ENCODE measurements at places on chromosomes 7 and 10.
A peak's percentile ranks its signal among the peaks of the same experiment; 100 is the strongest.

DNA sequence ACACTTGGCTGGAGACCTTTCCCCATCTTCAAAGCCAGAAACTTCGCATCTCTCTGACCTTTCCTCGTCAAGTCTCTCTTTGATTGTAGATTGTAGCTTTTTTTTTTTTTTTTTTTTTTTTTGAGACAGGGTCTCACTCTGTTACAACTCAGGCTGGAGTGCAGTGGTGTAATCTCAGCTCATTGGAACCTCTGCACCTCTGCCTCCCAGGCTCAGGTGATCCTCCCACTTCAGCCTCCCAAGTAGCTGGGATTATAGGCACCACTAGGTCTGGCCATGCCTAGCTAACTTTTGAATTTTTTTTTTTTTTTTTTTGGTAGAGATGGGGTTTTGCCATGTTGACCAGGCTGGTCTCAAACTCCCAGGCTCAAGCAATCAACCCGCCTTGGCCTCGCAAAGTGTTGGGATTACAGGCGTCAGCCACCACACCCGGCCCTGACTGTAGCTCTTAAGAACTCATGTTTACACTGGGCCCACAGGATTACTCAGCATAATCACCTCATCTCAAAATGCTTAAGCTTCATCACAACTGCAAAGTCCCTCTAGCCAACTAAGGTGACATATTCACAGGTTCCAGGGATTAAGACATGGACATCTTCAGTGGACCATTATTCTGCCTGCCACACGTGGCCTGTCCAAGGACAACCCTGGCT lies 11.7 kb downstream of the POLL start:
- DNase-seq, result no peak

- DNase-seq, result no peak
Observed at GRCh38 chr7:84248267-84248666, 53.7 kb upstream of the SEMA3A start.

DNA sequence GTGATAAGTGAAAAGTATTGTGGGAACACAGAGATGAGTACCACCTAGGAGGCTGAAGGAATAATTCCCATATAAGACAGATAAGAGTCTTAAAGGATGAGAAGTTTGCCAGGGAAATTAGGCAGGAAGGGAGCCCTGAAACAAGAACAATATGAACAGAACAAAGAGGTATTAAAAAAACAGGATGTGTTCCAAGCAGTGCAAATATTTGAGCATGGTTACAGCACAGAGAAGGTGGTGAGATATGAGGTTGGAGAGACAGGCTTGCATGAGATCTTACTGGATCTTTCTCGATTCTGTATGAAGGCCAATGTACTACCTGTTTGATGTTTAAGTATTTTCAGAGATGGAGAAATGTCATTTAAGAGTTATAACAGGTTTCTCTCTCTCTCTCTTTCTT lies 20.3 kb downstream of the TAC1 start:
- DNase-seq, result no peak

DNA sequence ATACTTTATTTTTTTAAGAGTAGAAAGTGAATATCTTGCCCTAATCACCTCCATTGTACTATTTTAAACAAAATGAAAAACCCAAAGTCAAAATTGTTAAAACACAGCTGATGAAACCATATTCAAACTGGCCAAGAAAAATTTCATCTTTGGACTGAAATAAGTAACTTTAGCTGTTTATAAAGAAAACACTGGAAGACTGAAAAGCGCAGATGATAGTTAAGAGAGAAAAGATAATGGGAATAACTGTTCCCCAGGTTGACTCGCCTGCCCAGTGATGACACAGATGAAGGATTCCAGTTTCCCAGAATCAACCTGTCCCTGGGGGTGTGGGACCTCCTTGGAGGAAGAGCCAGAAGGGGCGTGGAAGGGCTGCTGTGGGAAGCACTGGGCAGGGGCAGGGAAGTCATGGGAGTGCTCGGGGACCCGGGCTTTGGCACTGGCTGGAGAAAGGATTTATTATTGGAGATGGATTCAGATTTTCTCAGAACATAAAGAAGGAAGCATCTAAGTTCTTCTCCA lies 43.1 kb downstream of the DENND2A start:
- DNase-seq, result no peak

DNA sequence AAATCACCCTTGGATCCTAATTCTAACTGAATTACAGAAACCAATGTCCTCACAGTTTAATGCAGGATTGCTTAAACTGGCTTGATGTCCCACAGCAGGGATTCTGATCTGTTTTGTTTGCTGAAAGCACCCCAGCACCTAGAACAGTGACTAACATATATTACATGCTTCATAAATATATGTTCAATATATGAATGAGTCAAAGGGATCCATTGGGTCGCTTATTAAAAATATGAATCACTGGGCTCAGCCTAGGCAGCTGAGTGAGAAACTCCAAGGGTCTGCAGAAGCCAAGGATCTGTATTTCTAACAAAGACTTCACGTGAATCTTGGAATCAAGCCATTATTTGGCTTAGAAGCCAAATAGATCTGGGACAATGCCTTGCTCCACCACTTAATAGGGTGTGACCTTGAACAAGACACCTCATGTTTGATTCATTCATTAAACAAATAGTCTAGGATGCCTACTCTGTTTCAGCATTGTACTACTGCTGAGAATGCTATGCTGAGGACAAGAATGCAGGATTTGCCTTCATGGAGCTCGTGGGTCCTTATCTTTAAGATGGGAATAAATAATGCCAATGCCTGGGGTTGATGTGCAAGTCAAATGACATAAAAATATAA lies 103.4 kb upstream of the DLX6 start:
- peak; percentile 67 for DNase-seq

DNA sequence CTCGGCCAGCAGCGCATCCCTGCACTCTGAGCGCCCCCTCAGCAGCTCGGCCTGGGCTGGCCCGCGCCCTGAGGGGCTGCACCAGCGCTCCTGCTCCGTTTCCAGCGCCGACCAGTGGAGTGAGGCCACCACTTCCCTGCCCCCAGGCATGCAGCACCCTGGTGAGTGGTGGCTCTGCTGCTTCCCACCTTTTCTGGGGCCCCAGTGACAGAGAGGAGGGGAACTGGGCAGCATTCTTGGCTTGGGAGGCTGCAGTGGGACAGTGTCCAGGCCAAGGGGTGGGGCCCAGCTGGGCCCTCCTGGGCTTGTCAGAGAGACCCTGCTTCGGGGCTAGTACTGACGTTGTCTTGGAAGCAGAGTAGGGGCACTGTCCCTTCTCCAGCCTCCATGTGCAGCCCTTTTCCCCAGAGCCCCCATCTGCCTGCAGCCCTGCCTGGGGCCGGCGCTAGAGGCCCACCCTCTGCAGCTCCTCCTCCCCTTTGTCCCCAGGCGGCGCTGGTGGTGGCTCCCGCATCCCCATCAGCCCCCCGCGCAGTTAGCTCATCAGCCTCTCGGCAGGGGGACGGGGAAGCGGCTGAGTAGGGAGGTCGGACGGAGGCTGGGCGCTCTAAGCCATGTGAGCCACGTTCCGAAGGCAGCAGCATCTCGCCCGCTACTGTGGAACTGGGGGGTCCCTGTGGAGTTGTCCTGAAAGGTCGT lies 29.2 kb downstream of the GBX1 start:
- no peak for DNase-seq

GRCh38 chr10:73876566-73876965 lies 2.2 kb upstream of the CAMK2G start:
- no peak for DNase-seq

- no peak for DNase-seq
Observed at GRCh38 chr7:120227255-120227654, 45.7 kb upstream of the KCND2 start.

- no peak for DNase-seq
Observed at GRCh38 chr10:29600067-29600466, 34.7 kb downstream of the SVIL start.

DNA sequence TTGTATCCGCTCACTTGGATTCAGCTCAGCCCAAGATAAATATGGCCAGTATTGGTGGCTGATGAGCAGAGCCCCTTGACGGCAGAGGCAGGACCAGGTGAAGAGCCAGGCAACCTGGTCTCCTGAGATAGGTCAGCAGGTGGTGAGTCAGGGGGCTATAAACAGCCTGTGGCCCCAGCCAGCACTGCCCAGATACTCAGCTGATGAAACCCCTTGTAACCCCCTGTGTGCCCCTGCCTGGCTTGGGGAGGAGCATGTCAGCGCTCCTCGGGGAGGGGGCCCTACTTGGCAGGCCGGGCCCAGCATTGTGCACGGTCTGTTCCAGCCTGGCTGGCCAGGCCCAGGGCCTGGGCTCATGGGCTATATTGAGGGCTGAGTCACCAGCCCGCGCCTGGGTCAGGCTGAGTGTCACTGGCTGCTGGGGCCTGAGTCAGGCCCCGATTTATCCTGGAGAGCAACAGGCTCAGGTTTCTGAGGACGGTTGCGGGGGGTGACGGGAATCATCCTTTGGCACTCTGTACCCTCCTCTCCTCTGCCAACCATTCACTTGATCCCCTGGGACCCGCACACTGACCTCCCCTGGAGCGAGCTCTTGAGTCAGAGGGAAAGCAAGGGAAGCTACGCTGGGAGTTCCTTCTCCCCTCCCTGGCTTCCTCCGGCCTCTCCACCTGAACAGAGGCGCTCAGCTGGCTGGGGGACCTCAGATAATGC lies 2.8 kb upstream of the FLNC start:
- no peak for DNase-seq

DNA sequence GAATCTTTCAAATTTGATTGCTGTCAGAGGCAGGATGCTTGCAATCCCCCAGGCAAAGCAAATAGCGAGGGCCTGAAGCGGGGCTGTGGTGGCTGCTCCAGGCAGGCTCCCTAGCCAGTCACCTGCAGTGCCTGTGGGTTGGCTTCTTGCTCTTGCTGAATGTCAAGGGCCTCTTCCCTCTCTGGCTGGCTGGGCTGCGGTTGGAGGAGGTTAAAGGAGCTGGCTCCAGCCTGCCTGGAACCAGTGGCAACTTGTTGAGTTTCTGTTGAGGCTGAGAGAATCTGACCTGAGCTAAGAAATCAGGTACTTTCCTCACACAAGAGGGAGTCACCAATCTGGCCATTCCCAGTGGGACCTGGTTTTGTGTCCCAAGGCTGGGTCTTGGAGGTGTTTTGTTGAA lies 134.7 kb downstream of the TMEM178B start:
- peak; percentile 96 for DNase-seq

DNA sequence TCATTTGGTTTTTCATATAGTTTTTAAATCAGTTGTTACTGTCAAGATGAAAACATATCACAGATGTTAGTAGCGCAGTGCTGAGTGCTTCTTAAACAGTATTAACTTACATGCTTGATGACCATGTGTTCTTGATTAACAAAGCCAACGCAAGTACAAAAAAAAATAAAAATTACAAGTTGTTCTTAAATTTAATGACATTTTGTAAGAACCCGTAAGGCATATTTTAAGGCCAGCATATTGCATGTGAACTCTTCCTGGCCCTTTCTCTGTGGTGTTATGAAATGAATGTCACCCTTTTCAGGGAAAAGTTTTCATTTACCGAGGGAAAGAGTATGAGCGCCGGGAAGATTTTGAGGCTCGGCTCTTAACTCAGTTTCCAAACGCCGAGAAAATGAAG lies 140.4 kb upstream of the NPS start:
- DNase-seq, result no peak

- DNase-seq, result no peak
Observed at GRCh38 chr10:123042708-123043408, 34.1 kb downstream of the ACADSB start.

GRCh38 chr10:78947226-78947625 lies 121.5 kb upstream of the ZMIZ1 start:
- DNase-seq, result no peak

DNA sequence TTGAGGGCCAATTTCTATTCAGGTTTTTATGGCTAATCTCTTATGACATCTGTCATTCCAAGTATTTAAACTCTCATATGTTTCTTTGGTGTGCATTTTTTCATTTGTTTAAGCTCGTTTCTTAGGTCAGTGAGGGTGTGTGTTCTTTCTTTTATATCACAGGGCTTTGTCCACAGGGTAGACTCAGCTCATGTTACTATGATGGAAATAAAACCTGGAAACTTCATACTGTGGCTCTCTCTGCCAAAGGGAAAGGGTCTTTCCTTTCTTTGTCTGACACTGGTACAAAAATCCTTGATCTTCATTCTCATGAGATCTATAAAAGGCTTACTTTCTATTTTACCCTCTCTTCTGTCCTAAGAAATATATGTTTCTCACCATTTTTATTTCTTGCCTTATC lies 129.6 kb upstream of the SP8 start:
- DNase-seq, result no peak

DNA sequence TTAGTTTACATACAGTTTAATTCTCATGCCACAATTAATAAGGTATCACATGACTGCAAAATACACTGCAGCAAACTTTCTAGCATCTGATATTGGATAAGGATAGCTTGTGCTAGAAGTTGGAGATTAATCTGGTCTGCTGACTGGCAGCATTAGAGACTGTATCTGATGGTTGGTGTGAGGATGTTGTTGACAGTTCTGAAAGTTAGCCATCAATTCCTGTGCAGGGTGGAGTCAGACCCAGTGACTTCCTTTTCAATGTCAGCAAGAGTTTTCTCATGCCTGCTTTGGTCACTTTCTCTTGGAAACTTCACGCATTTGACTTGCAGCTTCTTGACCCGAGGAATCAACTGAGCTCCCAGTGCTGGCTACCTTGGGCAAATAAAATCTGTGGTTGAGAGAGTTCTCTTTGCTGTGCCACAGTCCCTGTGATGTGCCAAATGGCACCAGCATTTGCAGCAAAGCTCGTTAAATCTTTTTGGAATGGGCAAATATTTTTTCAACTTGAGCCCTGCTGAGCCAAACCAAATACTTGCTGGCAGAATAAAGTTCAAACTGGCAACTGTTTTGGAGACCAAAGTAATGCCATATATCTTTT lies 233.0 kb downstream of the TRIL start:
- no peak for DNase-seq

All from DMS79 treated with DMSO at 0.1 percent for 48 hours (cell line).